ENCODE measurements at places on chromosomes 16 and 17. TPM values are rescaled to one million over a fixed set of nuclear protein-coding genes. Genes with fewer than 3 reads are reported as not detected.

DNA sequence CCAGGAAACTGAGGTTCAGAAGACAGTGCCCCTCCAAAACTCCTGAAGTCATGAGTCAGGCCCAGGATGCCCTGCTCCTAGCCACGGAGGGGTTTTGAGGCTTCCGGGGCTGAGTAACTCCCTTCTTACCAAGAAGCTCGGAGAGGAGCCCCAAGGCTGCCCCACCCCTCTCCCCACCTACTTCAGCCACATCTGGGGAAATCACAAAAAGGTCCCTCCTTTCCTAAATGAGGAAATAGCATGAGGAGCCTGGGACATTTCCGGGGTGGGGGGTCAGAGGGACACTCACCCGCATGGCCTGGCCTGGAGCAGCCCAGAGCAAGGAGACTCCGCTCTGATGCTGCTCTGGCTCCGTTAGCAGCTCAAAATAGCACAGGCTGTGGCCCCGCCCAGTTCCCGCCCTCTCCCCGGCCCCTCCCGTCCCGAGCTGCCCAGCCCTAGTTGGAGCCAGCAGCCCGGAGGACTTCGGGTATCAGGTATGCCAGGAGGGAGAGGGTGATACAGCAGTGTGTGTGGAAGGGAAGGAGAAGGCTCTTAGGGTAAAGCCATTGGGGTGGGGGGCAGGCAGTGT lies 40.1 kb downstream of the MYO18A start:
- DNase-seq, result peak; percentile 92

GRCh38 chr17:82333279-82334171 lies at the start of gene SECTM1:
Gene SECTM1 (minus strand): TSS chr17:82333766. CDS start chr17:82327240, 6,526 bp downstream.
- no peak for DNase-seq

Gene TLCD2
- 2.1 TPM for total RNA-seq

DNA sequence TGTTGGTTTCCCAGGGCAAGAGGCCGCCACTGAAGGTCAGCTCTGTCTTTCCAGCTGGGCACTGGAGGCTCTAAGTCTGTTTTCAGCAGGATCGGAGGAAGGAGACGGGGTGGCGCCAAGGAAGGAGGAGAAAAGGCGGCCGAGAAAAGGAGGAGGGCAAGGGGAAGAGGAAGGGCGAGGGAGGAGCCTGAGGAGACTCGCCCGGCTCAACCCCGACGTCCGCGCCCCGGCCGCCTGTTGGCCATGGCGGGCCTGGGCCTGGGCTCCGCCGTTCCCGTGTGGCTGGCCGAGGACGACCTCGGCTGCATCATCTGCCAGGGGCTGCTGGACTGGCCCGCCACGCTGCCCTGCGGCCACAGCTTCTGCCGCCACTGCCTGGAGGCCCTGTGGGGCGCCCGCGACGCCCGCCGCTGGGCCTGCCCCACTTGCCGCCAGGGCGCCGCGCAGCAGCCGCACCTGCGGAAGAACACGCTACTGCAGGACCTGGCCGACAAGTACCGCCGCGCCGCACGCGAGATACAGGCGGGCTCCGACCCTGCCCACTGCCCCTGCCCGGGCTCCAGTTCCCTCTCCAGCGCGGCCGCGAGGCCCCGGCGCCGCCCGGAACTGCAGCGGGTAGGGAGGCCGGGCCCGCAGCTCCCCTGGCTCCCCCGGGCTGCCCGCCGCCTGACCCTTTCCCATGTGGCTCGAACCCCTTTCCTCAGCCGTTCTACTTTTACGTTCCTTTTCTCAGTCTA lies at the start of gene RNF135:
RNF135 (plus strand) TSS at position 209 of the 737 bp plus-strand sequence; CDS start at position 244, 35 bp downstream.
- peak; percentile 40 for DNase-seq

Gene ZNF385C
- 1.7 TPM for total RNA-seq

Gene LGALS9B
- not detected for total RNA-seq

DNA sequence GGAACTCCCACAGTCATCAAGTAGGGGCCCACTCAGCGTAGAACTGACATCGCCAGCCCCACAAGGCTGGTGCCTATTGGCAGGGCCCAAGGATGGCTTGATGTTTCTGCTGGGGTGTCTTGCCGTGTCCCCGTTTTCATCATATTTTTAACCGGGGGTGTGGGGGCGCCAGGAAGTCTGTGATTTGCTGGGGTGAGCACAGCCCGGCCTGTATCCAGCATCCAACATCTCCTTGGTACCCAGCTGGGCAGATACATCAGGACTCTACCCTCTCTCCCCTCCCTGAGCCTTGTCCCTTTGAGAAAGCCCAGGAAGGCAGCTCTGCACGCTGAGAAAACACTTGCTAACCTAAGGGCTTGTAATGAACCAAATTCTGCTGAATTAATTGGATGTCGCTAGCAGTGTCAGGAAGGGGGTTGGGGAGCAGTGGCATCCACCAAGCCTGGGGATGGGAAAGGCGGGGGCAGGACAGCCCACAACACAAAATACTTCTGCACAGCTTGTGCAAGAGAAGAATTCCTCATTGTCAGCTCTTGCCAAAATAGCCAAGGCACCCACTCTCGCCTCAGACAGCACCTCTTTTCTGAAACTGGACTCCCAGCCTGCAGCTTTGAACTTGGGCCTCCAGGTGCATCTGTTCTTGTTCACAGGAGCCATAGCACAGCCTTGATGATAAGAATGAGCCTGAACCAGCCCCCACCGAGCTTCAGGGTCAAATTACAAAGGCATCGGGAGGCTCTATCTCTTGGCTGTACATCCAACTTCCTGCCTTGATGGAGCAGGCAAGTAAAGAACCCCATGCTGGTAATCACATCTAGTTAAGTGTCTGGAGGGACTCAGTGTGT lies 63.7 kb upstream of the LYRM9 start:
- peak; percentile 63 for DNase-seq

Gene TNFSF13
- total RNA-seq, result 7.4 TPM

- DNase-seq, result no peak
Observed at GRCh38 chr17:44602970-44603369, 45.7 kb downstream of the FZD2 start.

Gene TNS4
- total RNA-seq, result not detected

Gene UTS2R
- 10.8 TPM for total RNA-seq

Gene HSD11B2
- total RNA-seq, result 0.36 TPM

Gene HIC1
- total RNA-seq, result 2.6 TPM

DNA sequence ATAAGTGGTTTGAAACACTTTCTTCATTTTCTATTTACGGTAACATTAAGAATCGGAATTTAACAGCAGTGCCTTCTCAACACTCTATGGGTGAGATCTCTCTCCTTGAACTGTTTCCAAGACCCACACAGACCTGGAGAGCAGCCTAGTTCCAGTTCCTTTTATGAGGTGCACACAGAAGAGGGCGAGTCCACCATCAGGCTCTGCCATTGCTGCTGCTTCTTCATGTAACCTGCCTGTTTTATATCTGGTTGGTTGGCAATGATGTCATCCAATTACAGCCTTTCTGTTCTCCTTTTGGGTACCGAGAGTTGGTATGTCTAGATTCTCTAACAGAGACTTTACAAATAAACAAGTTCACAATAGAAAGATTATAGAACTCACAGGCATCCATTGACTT lies 225.7 kb downstream of the UTP18 start:
- DNase-seq, result no peak

DNA sequence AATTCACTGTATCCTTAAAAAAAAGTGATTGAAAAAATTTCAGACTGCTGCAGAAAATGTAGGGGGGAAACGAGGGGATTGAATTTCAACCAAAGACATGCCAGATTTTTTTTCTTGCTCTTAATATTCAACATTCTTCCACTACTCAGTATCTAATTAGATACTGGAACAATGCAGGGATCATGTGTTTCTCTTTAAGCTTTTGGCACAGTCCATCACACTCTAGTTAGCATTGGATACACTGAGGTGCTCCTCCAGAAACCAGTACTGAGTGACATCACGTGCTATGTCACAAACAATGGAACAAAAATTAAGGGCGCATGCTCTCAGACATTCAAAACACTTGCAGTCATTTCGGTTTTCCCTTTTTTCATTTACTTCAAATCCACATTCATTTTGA lies 298.6 kb upstream of the PSMD7 start:
- DNase-seq, result no peak

DNA sequence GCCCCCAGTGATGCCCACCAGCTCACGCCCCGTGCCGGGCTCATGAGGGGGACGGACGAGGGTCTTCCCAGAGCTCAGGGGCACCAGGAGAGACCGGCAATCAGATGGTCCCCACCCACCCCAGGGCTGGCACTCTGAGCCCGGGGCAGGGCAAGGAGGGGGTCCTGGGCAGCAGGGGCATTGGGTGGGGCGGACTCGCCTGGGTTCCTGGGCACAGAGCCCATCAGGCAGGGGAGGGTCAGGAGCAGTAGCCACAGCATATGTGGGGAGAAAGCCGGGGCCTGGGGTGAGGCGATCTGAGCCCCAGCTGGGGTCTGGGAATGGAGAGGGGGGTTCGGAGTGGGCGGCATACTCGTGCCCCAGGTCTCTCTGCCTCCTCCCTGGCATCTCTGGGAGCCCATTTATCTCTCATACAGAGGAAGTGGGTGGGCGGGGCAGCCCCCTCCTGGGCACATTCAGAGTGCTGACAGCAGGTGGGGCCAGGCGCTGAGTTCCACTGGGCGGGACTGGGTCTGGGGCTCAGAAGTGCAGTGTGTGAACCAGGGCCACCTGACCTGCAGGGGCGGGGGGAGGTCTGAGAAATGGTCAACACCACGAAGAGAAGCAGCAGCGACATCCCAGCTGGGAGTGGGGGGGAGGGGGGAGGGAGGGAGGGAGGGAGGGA lies 20.5 kb upstream of the UBE2I start:
- DNase-seq, result peak; percentile 85

Gene ABCA9
- 0.09 TPM for total RNA-seq

Measured in cardiac muscle cell (in vitro differentiated cells and primary cell).